BJ (cell line): ENCODE measurements at places on chromosomes 5 and 9.

GRCh38 chr5:58002323-58002722, 457.6 kb downstream of the PLK2 start:
- DNase-seq = no peak

DNA sequence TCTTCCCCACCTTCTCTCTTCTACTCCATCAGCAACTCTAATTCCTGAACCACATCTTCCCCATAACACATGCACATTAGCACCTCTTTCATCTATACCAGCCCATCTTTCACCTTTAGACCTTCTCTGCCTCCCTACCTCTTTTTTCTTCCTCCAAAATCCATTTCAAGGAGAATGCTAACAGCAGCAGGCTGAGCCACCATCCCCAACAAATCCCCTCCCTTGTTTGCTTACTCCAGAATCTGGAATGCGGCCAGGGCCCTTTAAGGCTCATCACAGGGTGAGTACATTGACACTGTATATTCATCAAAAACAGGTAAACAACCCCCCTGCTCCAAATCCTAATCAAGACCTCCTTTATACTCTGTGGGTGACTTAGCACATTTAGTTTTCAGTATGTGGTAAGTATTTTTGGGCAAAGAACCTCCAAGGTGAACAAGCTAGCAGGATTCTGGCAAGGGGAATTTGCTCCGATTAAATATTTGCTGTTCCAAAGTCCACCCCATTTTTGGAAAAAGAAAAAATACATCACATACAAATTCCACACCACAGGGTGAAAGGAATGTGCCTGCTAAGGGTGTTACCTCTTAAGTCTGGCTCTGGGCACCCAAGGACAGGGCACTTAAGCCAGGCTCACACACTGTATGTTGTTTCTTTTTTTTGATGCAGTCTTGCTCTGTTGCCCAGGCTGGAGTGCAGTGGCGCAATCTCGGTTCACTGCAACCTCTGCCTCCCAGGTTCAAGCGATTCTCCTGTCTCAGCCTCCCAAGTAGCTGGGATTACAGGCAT, 71.4 kb downstream of the SERINC5 start:
- DNase-seq = no peak

DNA sequence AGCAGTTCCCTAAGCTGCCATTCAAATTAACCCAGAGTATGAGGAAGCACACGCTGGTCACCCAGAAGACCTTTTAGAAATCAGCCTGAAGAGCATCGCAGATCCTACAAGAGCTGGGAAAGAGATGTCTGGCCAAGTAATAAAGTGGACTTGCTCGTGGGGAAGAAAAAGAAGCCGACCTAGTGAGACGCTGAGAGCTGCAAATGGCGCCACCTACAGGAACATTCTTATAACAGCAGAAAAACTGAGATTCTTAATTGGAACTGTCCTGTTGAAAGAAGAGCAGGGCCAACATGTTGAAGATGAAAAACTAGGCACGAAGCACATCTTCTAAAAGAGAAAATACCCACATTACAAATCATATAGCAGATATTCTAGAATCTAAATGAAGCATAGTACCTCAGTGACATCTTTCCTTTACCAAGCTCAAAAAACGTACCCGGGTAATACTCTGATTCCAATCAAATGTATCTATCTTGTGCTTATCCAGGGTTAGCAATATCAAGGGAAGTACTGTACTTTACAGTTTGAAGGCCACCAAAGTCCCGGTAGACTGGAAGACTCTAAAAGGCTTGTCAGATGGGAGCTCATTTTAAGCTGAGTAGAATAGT, 3.9 kb upstream of the GNAQ start:
- peak; percentile 44 for DNase-seq

DNA sequence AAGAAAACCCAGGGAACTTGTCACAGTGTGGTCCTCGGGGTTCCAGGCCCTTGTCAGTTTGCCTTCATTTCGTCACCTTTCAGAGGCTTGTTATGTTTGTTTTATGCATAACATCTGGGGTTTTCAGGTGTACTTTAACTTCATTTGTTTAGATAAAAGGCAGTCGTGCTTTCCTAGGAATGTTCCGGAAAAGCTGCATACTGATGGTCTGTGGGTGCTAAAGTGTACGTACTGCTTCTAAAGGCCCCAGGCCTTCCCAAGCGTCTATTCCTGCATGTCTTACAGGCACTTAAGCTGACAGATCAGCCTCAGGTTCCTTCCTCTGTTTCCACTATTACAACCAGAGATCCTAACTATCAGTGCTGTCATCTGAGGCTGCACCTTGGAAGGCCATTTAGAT, 95.6 kb upstream of the ANKH start:
- no peak for DNase-seq

DNA sequence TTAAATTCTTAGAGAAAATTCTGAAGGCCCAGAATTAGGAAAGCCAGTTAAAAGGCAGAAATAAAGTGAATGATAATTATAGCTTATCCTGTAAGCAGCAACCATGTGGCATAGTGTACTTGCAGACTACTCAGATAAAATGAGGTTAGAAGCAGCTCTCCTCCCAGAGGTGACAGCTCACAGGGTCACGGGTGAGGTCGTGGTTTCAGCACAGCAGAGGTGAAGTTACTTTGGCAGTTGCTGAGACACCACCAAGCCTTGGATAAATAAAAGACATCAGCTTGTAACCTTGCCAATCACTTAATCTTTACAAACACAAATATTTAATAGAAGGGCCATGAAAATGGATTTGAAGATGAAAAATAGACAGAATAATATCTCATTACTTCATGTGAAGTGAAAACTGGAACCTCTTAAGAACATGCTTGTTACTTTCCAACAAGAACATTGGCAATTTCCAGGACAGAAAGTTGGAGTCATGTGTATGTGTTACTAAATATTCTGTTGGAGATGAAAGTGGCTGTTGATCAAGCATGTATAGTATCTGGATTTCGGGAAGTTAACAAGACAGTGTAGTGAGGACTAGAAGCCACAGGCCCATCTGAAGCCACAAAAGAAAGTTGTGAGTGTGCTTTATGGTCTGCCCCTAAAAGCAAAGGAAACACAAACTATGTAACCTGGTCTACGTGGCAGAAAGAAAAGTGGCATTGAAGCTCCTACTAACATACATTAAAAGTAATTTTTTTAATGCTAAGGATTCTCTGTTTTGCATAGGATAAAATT, 134.4 kb downstream of the ERCC6L2 start:
- DNase-seq = no peak

- peak; percentile 82 for DNase-seq
Observed at GRCh38 chr5:126624534-126624933, 23.8 kb downstream of the PHAX start.

DNA sequence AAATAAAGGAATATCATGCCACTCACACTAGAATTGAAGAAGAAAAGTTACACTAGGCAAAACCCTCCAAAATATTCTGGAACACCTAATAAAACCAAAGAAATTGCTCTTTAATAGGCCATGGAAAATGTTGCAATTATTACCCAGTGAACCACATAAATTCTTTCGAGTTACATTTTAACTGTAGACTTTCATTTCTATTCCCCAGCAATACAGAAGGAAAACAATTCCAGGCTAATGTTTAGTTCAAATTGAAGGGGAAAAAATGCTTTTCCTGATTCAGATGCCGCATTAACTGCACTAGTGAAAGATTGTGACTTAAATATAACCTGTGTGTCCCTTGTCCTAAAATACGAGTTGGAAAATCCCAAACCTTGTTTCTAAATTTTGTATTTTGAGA, 439.3 kb upstream of the ADAMTS16 start:
- DNase-seq = no peak

- no peak for DNase-seq
Observed at GRCh38 chr5:40660751-40661150, 19.0 kb upstream of the PTGER4 start.

- no peak for DNase-seq
Observed at GRCh38 chr9:69460012-69460411, 135.0 kb downstream of the ENTREP1 start.

- no peak for DNase-seq
Observed at GRCh38 chr5:75351139-75351926, 14.3 kb downstream of the HMGCR start.

GRCh38 chr5:44358421-44358820, 30.8 kb downstream of the FGF10 start:
- no peak for DNase-seq

GRCh38 chr9:113401027-113401792, at the start of gene ALAD:
Gene ALAD (minus strand): TSS chr9:113401284. CDS start chr9:113393559, 7,725 bp downstream.
- peak; percentile 87 for DNase-seq

DNA sequence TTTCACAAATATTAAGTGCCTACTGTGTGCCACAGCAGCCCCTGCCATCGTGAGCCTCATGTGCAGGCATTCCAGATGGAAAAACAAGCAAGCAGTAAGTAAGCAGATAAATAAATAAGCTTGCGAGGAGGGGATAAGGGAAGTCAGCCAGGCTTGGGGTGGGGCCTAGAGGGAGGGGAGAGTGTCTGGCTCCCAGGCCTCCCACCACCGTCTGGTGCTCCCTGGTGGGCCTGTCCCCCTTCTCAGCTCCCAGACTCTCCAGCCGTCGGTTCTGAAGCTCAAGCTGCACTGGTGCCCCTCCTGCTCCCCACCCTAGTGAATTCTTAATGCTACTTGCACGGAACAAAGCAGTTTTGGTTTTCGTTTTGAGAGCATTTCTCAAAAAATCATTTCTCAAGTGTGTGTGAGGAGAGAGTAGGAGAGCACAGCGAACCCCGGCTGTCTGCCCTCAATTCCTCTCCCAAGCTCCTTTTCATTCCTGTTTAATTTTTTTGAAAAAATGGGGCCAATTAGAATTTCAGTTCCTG, 6.6 kb upstream of the IER5L start:
- DNase-seq = no peak

- no peak for DNase-seq
Observed at GRCh38 chr5:111472096-111472495, 40.2 kb downstream of the STARD4 start.

GRCh38 chr5:43140286-43140685, 19.6 kb downstream of the ZNF131 start:
- no peak for DNase-seq

DNA sequence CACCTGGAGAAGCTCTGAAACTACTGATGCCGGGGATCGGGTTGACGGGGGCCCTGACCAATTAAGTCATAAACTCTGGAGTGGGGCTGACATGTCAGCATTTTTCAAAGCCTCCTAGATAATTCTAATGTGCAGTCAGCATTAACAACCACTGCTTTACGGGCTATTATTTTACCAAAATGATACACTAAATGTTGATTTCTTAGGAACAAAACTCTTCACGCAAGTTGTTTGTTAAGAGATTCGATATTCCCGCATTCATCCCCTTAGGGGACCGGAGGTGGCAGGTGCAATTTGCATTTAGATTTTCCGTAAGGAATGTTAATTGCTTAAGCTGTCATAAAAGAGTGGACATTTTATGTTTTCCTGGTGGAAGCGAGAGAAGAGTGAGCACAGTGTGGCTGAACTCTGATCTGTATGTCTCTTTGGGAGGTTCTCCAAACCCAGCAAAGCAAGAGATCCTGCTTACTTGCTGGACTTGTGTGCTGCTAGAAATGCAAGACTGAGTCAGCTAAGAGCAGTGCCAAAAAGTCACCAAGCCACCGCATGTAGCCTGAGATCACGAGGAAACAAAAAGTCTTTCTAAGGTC, 77.6 kb downstream of the UGCG start:
- DNase-seq = peak; percentile 39

GRCh38 chr5:144710637-144711036, 540.0 kb downstream of the KCTD16 start:
- DNase-seq = no peak

DNA sequence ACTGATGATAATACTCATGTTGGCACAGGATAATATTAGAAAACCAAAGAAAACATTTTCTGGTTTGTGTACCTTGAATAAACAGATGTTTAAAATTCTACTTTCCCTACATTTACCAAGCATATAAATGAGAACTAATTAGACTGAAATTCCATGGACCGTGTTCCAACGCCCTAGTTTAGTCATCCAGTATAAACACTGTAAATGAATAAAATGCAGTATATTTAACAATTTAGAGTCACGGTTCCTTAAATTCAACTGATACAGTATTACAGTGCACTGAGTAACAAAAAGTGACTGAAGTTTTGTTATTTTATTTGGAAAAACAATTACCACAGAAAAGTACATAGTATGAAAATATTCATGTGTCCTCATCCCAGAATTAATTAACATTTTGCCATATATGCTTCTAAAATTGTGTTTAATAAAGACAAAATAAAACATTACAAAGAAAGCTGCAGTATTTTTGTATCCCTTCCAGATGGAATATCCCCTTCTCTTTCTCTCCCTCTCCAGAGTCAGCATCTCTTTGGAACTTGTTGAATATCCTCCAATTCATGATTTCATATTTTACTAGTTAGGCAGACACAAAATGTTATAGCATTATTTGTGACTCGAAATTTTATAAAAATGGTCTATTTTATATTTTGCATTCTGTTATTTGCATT, 112.5 kb downstream of the HMHB1 start:
- no peak for DNase-seq

DNA sequence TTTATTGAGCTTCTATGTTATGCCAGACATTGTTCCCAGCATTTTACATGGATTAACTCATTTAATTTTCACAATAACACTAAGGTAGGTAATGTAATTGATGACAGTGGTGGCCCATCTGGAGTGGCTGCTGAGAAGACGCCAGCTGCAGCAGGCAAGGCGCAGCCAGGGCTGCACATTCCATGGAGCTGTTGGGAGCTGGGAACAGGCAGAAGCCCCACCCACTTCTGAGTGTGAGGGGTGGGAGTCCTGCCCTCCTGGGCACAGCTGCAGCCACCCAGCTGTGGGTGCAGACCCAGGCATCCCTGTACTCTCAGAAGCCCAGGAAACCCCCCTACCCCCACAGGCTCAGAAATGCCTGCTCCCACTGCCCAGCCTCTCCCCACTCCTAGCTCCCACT, 183.3 kb downstream of the DEPDC1B start:
- no peak for DNase-seq

DNA sequence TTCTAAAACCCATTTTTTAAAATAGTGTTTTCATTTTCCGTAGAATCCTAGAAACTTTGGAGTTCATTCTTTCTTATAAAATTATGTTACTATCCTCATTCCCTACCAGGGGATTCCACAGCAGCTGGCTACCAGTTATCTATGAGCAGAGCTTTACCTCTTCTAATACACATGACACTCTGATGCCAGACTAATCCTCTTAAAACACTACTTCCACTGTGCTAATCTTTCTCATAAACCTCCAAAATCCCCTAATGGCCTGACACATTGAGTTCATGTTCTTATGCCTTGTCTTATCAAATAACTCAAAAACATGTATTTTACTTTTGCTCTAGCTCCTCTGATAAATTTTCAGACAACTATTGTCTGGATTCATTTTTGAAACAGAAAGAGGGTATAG, 633.6 kb upstream of the FTMT start:
- DNase-seq = no peak
